ENCODE measurements at places on chromosomes 3 and 15.

DNA sequence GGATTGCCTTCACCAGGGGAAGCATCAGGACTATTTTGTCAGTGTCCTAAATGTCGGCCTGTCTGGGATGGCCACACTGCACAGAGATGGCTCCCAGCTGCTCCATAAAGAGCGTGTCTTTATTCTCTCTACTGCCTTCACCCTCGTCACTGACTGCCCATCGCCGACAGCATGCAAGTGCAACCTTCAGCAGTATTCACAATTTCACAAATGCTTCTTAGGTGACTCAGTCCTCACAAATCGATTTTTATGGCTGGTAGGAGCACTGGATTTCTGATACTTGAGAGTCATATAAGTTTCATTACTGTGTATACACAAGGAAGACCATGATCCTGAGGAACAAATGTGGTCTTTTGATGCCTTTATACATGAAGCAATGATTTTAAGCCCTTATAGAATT lies 1.1 kb upstream of the SSUH2 start:
- no peak for DNase-seq

- no peak for DNase-seq
Observed at GRCh38 chr3:149402481-149402880, 25.0 kb upstream of the TM4SF1 start.

GRCh38 chr3:26058901-26059321 lies 269.0 kb downstream of the OXSM start:
- no peak for DNase-seq

GRCh38 chr3:23623844-23624243 lies 181.9 kb upstream of the UBE2E1 start:
- DNase-seq, result no peak

- DNase-seq, result no peak
Observed at GRCh38 chr3:70992562-70993204, 590.8 kb downstream of the FOXP1 start.

DNA sequence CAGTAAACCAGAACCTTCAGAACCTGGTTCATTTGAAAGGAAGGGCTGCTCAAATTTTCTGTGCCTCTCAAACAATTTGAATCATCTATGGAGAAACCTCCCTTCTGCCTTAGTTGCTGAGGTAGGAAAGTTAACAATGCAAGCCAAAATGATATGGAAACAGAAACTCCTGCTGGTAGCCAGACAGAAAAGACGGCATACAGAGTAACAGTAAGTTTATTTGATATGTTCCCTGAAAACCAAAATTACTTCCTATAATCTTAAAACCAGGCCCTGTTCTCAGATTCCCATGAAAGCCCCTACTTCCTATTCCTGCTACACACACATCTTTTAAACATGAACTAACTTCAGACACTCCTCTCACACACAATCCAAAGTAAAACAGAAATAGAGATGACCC lies 86.2 kb downstream of the TBC1D5 start:
- DNase-seq, result no peak

DNA sequence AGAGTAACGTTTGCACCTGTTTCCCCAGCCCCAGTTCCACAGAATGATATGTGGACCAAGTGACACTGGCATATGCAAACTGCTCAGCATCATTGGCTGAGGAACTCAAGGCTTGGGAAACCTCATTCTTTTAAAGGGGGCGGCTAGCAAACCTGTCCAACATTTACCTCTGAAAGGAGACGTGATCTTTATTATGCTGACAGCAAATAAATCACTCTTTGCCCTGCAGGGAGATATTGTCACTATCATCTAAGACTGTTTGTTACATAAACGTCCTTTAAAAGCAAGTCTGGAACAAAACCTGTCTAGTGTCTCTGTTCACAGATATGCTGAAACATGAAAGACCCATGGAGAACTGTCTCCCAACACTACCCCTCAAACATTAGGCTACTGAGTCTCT lies 21.5 kb downstream of the CA12 start:
- no peak for DNase-seq

GRCh38 chr3:103047640-103048039 lies 612.8 kb downstream of the ZPLD1 start:
- DNase-seq, result no peak

DNA sequence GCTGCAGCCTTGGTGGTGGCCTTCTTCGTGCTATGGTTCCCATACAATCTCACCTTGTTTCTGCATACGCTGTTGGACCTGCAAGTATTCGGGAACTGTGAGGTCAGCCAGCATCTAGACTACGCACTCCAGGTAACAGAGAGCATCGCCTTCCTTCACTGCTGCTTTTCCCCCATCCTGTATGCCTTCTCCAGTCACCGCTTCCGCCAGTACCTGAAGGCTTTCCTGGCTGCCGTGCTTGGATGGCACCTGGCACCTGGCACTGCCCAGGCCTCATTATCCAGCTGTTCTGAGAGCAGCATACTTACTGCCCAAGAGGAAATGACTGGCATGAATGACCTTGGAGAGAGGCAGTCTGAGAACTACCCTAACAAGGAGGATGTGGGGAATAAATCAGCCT lies 10.4 kb downstream of the CYP8B1 start:
- no peak for DNase-seq
